SIG-M5 (cell line): ENCODE measurements at places on chromosomes 11 and 22.

- no peak for DNase-seq
Measured at GRCh38 chr11:127075758-127076157, 75.2 kb upstream of the KIRREL3 start.

DNA sequence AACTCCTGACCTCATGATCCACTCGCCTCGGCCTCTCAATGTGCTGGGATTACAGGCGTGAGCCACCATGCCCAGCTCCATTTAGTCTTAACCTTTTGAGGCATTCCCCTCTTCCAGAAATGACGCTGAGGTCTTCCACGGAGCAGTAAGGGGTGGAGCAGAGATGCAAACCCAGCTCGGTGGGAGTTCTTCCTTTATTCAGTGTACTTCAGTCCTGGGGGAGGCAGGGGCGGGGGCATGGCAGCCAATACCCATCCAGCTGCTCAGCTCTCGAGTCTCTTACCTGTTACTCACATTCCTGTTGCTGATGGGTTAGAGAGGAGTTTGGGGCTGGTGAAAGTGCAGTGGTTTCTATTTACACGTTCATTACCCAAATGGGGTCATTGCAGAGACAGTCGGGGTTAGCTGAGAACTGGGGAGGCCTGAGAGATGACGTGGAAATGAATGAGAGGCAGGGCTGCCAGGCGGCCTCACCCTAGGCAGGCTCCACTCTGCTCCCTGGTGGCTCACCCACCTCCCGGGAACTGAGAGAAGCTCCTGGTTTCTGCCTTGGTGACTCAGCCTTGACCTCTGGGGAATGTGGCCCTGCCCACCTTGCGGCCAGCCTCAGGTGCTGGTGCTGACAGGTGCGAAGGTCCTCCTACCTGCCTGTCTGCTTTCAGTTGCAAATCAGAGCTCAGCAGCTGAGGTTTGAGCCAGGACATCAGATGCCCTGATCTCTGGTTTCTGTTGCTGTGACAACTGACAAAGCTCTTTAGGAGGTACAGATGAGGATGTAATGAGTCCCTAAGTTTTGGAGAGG lies 13.4 kb upstream of the ST14 start:
- DNase-seq = no peak

GRCh38 chr11:7515447-7515886 lies 1.7 kb downstream of the PPFIBP2 start:
- no peak for DNase-seq

DNA sequence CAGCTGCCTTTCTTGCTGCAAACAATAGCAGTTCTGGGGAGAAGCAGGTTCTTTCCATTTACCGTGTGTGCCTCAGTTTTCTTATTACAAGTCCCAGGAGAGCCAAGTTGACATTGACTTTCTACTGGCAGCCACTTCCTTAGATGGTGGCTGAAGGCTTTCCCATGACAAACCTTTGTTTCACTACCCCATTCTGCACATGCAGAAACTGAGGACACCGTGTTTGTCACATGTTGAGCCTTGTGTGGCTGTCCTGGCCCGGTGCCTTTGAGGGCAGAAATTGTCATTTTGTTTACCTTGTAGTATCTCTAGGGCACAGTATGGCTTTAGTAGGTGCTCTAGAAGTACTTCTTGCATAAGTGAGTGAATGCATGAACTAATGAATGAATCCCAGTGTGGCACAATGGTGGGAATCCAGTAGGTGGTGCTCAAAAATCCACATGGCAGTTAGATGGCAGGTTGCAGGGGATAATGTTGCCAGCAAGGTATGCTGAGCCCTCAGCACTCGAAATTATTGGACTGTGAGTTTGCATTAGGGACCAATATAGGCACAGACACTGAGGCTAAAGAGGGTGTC lies 101.6 kb downstream of the CSNK2A3 start:
- DNase-seq = no peak

GRCh38 chr11:35347173-35347878 lies 72.0 kb downstream of the SLC1A2 start:
- no peak for DNase-seq

GRCh38 chr11:116547571-116547970 lies 225.2 kb downstream of the BUD13 start:
- no peak for DNase-seq

GRCh38 chr11:134278356-134278755 lies 2.2 kb downstream of the GLB1L3 start:
- no peak for DNase-seq

DNA sequence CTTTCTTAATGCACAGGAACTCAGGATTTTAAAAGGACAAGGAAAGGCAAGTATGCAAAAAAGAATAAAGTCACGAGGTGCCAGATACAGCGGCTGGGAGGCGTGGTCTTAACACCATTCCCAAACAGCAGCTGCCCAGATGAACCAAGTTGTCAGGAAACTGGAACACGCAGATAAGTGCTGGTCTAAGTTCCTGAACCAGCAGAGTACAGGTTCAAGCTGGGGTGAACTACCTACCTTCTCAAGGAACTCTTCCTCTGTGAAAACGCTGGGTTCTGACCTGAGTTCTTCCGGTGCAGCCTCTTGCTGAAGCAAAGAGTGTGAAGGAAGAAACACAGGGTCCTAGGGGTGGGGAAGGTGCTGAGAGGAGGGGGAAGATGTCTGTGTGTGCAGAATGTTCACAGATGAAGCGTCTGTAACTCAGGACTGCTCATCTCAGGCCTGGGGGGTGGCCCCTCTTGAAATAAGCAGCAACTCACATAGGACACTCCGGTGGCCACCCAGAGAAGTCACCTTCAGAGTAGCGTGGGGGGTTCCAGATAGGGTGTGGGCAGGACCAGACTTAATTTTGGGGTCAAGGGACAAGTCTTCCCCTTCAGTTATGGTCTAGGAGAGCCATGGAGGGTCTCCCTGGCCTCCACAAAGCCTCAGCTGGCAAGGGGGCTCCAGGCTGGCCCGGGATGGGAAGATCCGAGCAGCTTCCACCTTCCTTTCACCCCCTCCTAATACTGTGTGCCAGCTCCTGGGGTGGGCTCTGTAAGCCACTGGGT lies 3.2 kb downstream of the TPST2 start:
- no peak for DNase-seq

DNA sequence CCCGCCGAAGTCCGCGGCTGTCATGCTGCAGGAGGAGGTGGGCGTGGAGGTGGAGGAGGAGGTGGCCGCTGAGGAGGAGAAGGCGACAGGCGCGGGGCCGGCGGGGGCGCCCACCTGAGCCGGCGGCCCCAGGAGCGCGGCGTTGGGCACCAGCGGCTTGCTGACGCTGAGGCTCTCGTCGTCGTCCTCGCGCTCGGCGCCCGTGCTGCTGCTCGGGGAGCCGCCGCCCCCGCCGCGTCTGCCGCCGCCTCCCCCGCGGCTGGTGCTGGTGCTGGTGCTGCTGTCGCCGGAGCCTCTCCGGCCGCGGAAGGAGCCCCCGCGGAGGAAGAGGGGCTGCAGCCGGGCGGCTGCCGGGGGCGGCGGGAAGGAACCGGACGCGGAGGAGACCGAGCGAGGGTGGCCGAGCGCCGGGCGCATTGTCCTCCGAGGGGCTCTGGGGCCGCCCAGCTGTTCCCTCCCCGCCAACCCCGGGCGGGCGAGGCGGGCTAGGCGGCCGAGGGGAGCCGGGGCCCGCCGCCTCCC lies 388 bp downstream of the TMEM121B start:
- DNase-seq = no peak

GRCh38 chr11:11407065-11407762 lies 54.2 kb upstream of the CSNK2A3 start:
- DNase-seq = no peak

DNA sequence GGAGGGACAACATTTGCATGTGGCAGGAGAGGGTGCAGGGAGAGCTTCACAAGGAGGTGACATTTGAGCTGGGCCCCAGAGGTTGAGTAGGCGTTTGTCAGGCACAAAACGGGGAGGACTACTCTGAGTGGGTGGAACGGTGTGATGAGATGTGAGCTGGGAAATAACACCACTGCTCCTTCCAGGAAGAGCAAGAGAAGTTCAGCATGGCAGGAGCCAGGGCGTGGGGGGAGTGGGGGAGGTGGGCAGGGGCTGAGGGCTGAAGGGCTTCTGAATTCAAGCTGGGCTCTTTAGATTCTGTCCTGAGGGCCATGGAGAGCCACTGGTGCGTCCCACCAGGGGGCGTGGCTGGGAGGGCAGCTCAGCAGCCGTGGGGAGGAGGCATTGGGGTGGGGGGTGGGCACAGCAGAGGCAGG lies 54.2 kb downstream of the OTOG start:
- no peak for DNase-seq

DNA sequence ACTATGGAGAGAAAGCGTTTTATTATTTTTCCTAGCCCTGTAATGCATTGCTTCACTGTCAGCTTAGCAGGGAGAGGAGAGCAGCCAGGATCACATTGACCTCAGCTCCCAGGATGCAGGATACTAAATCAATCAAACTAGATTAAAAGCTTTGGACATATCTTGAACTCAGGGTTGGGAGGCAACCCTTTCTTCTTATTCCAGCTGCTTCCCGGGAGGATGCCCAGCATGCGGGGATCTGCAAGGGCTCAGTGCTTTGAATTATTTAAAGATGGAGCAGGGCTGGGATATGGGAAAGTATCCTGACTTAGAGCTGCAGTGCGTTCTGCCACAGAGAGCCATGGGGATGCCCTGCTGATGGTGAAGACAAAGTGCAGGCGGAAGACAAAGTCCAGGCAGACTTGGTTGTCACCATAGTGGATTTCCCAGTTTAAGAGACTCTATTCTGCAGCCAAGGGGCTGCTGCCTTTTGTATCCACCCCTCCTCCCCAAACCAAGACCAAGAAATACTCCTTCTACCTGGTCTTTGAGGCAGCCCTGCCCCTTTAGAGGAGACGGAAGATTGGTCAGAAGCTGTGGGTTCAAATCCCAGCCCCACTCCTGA lies 1035.0 kb downstream of the TBC1D22A start:
- no peak for DNase-seq

DNA sequence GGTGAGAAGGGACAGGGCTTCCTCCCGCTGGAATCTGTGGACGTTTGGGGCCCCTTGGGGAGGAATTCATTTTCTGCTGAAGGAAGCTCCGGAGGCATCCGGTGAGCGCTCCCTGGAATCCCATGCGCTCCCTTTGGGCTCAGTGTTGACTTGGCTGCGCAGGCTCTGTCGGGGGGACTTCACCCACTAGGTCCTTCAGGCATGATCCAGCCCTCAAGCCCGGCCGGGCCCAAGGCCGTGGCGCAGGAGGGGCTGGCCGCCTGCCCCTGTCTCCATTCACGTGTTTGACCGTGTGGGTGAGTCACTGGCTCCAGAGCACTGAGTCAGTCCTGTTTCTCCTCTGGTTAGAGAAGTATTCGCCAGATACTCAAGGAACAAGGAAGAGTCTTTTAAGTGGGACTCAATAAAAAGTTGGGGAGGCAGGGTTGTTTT lies 1.4 kb downstream of the CTTN start:
- no peak for DNase-seq

DNA sequence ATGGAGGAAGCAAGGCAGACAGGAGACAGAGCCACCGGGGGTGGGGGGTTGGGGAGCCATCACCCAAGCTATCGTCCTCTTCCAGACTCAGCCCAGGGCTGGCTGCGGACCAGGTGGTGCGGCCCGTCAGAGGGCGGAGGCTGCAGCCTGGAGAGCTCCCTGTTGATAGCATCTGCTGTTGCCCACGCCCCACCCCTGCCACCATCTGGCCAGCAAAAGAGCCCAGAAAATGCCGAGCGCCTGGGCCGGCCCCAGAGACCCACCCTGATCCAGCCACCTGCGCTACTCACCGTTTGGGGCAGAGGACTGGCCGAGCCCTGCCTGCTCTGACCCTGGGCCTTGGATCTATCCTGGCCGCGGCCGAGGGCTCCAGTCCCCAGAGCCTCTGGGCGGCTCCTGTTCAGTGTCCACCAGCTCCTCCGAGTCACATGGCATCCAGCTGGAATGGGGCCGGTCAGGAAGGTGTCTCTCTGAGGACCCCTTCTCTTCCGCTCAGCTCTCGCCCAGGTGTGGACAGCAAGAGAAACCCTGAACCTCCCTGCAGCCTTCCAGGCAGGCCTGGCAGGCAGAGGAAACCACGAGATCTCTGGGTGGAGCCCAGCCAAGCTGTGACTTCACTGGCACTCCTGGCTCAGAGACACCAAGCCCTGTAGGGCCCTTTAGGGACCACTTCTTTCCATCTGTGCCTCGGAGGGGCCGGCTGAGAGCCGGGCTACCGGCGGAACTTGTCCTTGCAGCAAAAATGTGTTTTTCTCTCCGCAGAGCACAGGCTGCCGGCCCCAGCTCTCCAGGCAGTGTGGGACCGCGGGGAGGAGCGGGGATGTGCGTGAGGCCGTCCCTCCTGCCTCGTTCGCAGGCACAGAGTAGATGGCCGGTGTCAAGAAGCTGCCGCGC lies at the start of gene MRGPRE:
Gene MRGPRE (minus strand): TSS at position 567 of the 894 bp plus-strand sequence. CDS start 3,618 bp downstream, outside the sequence.
- no peak for DNase-seq

GRCh38 chr22:19918332-19919106 lies 23.1 kb upstream of the COMT start:
- DNase-seq = no peak

GRCh38 chr11:20003351-20003750 lies 156.9 kb downstream of the DBX1 start:
- no peak for DNase-seq

GRCh38 chr22:42895087-42895486 lies 38.0 kb upstream of the ARFGAP3 start:
- no peak for DNase-seq

GRCh38 chr22:35311551-35311999 lies 11.9 kb downstream of the TOM1 start:
- DNase-seq = no peak

DNA sequence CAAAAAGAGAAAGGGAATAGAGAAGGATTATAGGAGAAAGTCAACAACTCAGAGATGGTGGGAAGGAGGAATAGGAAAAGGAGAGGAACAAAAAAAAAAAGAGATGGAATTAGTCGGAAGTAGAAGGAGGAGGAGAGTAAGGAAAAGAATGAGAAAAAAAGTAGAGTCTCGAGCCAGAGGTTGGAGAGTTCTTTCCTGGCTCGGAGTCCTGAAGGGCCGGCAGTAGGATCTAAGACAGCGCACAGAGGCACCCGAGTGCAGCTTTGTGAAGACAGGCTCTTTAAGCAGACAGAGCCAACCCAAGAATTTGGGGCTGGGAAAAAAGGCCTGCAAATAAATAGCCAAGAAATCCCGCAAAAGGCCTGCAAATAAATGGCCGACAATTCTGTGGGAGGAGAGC lies 170.4 kb upstream of the CCDC90B start:
- no peak for DNase-seq

DNA sequence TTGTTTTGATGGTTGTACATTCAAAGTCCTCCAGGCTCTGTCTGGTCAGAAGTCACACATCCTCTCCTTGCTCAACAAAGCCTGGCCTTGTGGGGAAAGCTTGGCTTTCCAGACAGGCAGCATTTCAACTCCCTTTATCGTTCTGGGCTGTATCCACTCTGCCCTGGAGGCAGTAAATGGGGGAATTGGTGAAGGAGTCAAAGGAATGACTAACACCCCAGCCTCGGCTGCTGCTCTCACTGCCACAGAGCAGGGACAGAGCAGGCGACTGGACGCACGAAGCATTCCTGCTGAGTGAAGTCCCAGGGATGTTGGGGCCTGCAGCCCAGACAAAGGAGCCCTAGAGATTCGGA lies 52.8 kb downstream of the WNT11 start:
- DNase-seq = no peak

- DNase-seq = no peak
Measured at GRCh38 chr11:128909438-128910125, 18.4 kb downstream of the KCNJ5 start.
